Erythroblast (primary cell): ENCODE measurements at places on chromosomes 2 and 18.
A peak's percentile ranks its signal among the peaks of the same experiment; 100 is the strongest.

- DNase-seq, result no peak
These were observed 298.9 kb upstream of the TCF4 start for GRCh38 chr18:55886886-55887285.

GRCh38 chr2:156592809-156593593, 156.8 kb downstream of the GPD2 start:
- DNase-seq, result no peak

DNA sequence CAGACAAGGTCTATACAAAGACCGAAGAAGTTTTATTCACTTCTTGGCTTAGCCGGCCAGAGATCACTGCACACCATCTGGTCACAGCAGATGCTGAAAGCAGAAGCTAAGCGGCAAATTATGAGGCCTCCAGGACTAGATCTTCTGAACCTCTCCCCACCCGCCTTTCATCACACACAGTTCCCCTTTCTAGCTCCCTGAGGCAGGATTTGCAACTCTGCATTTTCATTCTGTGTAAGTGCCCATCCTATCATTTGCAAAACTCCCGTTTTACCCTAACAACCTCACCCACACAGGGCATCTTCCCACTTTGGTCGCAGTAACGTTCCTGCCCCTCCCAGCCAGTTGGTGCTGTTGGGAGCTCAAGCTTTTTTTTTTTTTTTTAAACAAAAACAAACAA, 3.1 kb upstream of the MOB1A start:
- DNase-seq, result peak; percentile 80

DNA sequence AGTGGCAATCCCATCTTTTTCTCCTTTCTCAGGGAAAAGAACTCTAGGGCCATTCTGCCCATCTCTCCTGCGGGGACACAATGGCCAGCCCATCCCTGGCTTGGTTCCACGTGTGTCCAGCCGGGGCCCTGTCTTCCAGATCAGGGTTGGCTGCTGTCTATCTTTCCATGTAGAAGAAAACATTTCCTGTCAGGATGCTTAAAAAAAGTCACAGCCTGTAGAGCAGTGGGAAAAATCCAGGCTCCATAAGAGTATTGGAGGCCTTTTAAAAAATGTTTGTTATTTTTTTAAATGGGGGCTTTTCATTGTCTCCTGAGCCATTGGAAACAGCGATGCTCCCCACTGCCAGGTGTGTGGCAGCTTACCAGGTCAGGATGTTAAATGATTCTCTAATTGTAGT, 105.6 kb downstream of the TGFA start:
- DNase-seq, result no peak

DNA sequence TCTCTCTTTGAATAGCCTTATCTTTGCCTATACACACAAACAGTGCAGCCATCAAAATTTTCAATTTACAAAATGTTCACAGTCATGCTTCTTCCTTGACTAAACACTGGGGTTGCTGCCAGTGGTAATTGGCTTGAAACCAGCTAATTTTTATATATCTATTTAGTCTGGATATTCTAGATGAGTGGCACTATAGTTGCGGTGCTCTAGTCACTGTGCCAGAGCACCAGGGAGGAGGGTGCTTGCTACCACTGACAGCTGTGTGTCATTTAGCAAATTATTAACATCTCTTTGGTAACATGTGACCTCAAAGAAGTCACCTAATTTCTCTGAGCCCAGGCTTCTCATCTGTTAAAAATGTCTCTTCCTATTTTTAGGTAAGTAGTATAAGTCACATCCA, 130.4 kb downstream of the MEIS1 start:
- no peak for DNase-seq

- no peak for DNase-seq
These were observed 48.9 kb downstream of the BMPR2 start for GRCh38 chr2:202425036-202425435.

- DNase-seq, result peak; percentile 12
These were observed 41.4 kb downstream of the FAM178B start for GRCh38 chr2:96945014-96945413.

GRCh38 chr2:181440919-181441318, 16.3 kb upstream of the ITGA4 start:
- DNase-seq, result no peak

- no peak for DNase-seq
These were observed 80.6 kb downstream of the GATA6 start for GRCh38 chr18:22250026-22250425.

DNA sequence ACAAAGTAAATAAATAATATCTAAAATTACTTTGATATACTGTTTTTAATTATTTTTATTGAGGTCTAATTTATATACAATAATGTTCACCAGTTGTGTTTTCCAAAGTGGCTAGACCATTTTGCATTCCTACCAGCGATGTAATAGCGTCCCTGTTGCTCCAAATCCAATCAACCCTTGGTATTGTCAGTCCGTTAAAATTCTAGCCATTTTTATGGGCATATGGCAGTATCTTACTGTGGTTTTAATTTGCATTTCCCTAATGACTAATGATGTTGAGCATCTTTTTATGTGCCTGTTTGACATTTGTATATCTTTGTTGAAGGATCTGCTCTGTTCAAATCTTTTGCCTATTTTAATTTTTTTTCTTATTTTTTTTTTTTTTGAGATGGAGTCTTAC, 185.0 kb downstream of the PRPF40A start:
- DNase-seq, result no peak

DNA sequence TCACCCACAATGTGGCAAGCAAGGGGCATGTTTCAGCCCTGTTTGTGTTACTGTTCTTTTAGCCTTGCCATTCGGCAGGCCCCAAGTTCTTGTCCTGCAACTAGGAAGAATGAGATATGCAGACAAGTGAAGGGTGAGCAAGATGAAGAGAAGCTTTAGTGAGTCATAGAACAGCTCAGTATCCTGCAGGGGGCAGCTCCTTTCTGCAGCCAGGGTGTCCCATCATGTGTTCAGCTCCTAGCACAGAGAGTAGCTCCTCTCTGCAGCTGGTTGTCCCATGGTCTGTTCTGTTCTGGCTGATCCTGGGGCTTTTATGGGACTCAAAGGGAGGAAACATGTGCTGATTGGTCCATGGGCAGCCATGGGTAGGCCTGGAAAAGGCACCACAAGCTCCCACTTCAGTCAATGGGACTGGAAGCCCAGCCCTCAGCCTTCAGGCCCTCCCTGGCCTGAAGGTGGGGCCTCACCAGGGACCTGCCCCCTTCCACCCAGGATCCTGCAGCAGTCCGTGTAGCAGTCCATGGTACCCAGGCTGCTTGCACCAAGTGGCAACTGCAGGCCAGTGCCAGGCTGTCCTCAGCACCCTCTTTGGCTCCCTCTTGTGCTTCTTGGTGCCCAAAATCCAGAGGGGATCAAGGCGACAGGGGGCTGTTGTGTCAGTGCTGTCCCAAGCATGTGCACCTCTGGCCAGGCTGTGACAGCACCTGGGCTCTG, 326.4 kb downstream of the NR4A2 start:
- DNase-seq, result no peak

DNA sequence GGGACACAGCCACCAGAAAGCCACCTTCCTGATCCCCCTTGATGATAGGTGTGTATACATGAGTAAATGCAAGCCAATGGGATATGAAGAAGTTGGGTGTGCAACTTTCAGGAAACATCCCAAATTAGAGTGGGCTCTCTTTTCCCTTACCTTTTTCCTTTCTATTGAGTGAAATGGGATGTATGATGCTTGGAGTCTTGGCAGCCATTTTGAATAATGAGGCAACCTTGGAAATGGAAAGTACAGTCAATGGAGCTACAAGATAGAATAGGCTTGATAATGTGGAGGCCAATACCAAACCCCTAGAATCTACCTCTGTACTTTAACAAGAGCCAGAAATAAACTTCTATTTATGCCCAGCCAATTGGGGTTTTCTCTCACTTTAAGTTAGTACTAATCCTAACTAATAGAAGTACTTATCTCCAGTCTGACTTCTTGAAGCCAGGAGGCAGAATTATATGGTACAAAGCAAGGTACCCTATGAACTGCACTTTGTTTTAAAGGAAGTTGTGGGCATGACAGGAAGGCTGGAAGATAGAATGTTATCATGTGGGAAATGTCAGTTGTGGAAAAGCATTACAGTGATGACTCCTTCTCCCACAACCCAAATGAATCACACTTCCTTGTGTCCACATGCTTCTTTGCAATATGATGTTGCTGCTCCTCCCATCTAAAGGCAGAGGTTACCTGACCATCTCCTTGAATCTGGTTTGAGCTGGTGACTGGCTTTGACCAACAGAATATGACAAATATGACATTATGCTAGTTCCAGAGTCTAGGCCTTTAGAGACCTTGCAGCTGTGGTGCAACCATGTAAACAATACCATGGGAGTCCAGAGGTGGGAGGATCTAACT, 12.9 kb upstream of the NABP1 start:
- no peak for DNase-seq

- DNase-seq, result no peak
These were observed 573.8 kb downstream of the TSN start for GRCh38 chr2:122329278-122329677.

DNA sequence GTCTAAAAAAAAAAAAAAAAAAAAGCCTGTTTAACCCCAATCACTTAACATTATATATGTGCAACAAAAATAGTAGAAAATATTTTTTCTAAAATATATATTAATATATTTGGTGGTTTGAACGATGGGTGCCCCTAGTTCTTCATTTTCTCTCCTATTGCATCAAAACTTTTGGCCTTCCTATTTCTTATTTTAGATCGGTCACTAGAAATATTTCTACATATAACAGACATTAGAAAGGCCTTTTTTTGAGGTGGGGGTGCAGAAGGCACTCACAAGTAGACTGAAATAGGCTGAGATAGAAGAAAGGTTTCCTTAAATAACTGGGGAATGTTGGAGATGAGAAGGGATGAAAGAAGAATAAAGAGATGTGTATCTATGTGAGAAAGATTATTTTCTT, 49.3 kb upstream of the AP1S3 start:
- DNase-seq, result no peak

DNA sequence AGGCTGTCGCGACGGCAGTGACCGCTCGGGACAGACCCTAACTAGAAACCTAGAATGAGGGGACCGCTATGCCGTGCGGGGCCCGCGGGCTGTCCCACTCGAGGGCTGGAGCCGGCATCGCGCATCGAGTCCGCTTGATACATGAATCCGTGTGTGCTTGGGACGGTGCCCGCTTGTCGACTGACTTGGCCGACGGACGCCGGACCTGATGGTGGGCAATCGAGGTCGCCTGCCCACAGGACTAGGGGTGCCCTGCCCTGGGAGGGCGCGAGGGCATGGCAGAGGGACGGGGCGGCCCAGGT, 749 bp upstream of the PTMA start:
- peak; percentile 89 for DNase-seq

GRCh38 chr2:207491956-207492355, 37.8 kb upstream of the CREB1 start:
- peak; percentile 66 for DNase-seq

DNA sequence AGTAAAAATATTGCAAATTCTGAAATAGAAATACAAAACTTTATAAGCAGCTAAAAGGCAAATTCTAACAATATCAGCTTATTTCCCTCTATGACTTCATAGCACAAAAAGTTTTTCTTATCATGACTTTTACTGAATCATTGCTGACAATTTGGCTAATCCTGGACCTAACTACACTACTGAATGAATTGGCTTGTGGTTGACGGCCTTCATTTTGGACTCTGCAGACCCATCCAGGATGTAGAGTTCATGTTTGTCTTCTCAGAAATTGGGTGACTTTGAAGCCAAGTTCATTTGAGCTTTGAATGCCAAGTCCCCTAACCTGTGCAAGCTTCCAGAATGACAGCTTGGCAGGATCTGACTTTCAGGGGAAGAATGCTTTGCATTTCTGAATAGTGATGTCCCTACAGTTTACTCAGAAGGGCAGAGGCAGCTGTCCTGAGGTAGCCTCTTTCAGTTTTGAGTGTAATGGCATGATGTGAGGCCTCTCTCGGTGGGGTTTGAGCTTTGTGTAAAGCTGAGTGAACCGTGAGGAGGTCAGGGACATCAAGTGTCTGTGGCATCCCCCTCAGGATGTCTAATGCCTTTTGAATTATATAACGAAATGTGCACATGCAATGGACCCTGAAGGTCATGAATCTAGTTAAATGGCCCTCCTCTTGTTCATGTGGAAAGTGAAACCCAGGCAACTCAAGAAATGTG, 48.0 kb downstream of the EFEMP1 start:
- no peak for DNase-seq

- DNase-seq, result no peak
These were observed 20.6 kb downstream of the ATOH8 start for GRCh38 chr2:85774126-85774978.

DNA sequence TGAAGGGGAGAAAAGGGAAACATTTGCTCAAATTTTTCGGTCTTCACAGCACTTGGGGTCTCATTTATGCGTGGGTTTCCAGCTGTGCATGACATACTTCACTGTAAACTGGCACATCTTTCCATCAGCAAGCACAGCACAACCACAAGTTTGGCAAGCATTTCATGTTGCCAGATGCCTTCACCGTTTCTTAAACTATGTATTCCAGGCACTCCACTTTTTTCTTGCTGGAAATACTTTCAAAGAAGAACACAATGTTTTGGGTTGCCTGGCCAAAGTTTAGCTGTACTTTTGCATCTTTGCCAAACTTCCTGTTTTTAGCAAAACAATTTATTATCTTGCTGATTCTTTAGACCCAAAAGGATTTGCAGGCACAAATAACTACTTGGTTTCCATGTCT, 194.6 kb upstream of the MEIS1 start:
- DNase-seq, result no peak

DNA sequence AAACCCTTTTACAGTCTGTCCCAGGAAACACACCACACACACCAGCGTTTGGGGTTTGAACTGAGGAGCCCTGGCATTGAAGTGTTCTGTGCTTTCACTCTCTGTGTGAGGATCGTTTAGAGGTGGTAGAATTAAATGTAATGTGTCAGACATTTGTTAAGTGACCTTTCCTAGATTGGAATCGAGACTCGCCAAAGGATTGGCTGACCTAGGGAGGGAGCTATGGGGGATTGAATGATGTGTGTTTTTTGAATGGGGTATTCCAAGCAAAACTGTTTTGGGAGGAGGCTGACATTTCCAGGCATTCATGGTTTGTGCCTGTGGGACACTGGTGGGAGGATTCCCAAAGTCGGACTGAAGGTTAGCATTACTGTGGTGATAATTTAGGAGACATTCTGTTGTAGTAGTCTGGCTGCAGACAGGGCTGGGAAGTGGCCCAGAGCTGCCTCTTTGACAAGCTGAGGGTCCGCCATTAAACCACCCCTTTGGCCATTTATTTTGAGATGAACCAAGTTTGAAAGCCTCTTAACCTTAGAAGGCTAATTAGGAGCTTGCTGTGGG, 1.7 kb downstream of the MYO1B start:
- no peak for DNase-seq

DNA sequence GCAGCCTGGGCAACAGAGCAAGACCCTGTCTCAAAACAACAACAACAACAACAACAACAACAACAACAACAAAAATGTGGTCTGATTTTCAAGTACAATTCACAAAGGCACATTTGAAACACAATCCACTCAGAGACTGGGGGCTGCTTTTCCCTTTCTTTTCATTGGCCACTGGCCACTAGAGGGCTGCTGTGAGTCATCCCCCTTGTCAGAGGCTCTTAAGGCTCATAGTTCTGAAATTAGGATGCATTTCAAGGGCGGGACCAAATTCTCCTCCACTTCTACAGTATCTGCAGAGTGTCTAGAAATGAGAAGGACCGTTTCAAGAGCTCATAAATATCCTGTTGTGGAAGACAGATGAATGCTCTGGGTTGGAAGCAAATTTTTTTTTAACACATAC, 285.4 kb downstream of the NRXN1 start:
- DNase-seq, result peak; percentile 29

GRCh38 chr18:21281603-21282002, 39.6 kb downstream of the GREB1L start:
- DNase-seq, result no peak

GRCh38 chr18:32321826-32322225, 132.0 kb downstream of the MEP1B start:
- DNase-seq, result no peak
